Fibroblast of mammary gland (primary cell): ENCODE measurements at places on chromosomes 5 and 9.

DNA sequence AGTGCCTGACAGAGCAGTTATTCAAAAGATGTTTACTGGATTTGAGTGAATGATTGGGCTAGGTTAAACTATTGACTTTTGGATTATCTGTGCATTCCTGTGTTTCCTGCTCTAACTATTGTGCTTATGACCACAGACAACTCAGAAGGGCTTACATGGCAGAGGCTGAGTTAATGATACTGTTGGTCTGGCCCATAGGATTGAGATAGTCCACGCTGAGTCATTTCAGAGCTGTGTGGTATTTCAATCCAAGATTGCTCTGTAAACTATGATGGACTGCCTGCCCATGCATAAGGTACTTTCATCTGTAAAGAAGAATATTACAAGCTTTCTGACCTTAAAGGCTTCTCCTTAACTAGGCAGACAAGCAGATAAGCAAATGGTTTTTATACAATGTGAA lies 49.1 kb upstream of the SLIT3 start:
- peak; percentile 79 for DNase-seq

GRCh38 chr5:108212775-108213346 lies 169.0 kb downstream of the FBXL17 start:
- DNase-seq: no peak

- no peak for DNase-seq
Measured at GRCh38 chr9:99511723-99512122, 289.6 kb downstream of the SEC61B start.

DNA sequence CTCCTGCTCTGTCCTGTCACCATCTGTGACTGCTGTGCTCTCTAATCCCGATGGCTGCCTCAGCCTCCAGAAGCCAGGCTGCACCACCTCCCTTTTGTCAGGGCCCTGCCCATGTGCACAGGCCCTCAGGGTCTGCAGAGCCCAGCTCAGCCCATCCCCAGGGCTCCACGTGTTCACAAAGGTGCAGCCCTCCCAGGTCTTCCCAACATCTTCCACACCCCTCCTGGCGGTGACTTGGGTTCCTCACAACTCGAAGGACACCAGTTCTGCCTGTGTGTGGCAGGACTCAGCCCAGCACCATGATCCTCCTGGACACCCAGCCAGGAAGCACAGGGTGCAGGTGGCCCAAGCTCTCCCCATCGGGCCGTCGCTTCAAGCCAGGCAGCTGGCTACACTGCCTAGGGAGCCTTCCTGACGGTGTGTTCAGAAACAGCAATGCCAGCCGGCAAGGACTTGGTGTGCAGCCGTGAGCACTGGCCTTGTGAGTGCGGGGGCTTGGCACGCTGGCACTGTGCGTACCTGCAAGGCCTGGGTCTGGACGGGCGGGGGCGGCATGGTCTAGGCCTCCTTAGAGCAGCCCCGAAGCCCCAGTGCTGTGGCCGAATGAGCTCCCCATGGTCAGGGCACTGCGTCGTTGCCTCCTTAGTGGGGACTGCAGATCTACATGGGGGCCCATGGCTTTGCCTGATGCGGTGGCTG lies 96.1 kb downstream of the MRPL36 start:
- no peak for DNase-seq

GRCh38 chr5:56479696-56480077 lies 246.6 kb upstream of the ANKRD55 start:
- DNase-seq: no peak

DNA sequence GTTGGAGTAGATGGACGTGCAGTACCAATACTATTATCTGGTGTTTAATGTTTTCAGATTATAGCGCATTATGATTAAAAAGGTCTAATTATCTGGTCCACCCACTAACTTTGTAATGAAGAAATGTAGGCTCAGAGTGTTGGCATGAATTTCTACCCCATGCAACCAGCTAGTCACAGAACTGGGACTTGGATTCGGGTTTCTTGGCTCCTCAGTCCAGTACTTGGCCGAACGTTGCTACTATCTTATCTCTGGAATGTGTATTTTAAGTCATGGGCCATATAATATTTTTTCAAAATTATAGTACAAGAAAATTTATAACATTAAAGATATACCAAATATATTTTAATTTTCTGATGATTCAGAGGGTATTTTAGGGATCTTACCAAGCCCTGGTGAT lies 657.5 kb upstream of the DMAC1 start:
- DNase-seq: no peak
